ENCODE measurements at places on chromosomes 5 and 9. TPM values are rescaled to one million over a fixed set of nuclear protein-coding genes. Genes with fewer than 3 reads are reported as not detected.

The PCDHGA3 gene
- total RNA-seq: 11.0 TPM

The CXCL14 gene
- total RNA-seq: 7.8 TPM

The FOXD4L4 gene
- 1.6 TPM for total RNA-seq

The SH3PXD2B gene
- total RNA-seq: 22.8 TPM

The PALM2AKAP2 gene
- 4.4 TPM for total RNA-seq

The MYMK gene
- total RNA-seq: not detected

The ZNF608 gene
- 121 TPM for total RNA-seq

The INSL4 gene
- not detected for total RNA-seq

The IGFBPL1 gene
- 90.5 TPM for total RNA-seq

The NUTM2G gene
- not detected for total RNA-seq

The OGN gene
- total RNA-seq: 1.6 TPM

The FKTN gene
- 47.3 TPM for total RNA-seq

The ANXA6 gene
- total RNA-seq: 85.4 TPM

Data from parietal lobe (tissue), 2 donors.